ENCODE measurements at places on chromosomes 11 and 22. TPM values are rescaled to one million over a fixed set of nuclear protein-coding genes. Genes with fewer than 3 reads are reported as not detected.
A peak's percentile ranks its signal among the peaks of the same experiment; 100 is the strongest.

Gene RTN4R
- 9.8 TPM for total RNA-seq

DNA sequence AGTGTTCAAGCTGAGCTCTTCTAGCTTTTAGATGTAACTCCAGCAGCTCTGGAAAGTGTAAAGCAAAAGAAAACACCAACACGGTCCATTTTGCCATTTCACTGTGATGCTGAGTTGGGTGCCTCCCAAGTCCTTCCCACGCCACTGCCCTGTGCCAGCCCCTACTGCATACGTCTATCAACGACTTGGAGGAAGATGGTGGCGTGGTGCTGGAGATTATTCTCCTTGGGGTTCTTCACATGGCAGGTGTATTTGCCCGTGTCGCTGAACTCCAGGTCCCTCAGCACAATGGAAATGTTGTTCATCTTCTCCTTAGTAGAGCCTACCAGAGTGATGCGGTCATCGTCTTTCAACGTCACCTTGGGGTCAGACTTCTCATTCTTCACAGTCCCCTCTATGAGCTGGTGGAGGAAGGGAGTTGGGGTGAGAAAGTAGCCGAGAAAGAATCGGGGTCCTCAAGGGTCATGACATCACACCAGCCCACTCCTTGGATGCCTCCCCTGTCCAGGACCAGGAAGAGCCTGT is 8.9 kb downstream of the SCN4B start:
- peak; percentile 36 for DNase-seq

DNA sequence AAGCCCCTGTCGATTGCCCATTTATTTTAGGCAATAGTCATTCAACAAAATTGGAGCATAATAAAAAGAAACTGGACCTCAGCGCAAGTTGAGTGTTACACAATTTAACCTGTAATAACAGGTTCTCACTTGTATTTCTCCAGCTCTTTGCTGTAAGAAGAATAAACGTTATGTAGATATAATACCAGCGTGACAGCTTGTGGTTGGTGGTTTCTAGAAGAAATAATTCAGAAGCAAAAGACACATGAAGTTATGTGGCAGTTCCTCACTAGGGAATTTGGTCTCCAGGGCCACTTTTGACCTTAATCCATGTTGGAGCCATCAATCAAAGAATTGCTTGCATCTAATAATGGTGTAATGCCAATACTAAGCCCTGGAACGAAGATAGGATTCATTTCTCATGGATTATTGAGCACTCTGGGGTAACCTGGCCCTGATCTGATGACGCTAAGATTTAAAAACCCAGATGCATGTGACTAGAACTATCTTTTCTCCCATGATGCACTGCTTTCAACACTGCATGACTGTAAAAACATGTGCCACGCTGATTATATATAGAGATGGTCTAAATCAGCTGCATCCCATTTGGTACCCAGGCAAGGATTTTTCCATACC is 129.7 kb upstream of the LDLRAD3 start:
- DNase-seq, result no peak

DNA sequence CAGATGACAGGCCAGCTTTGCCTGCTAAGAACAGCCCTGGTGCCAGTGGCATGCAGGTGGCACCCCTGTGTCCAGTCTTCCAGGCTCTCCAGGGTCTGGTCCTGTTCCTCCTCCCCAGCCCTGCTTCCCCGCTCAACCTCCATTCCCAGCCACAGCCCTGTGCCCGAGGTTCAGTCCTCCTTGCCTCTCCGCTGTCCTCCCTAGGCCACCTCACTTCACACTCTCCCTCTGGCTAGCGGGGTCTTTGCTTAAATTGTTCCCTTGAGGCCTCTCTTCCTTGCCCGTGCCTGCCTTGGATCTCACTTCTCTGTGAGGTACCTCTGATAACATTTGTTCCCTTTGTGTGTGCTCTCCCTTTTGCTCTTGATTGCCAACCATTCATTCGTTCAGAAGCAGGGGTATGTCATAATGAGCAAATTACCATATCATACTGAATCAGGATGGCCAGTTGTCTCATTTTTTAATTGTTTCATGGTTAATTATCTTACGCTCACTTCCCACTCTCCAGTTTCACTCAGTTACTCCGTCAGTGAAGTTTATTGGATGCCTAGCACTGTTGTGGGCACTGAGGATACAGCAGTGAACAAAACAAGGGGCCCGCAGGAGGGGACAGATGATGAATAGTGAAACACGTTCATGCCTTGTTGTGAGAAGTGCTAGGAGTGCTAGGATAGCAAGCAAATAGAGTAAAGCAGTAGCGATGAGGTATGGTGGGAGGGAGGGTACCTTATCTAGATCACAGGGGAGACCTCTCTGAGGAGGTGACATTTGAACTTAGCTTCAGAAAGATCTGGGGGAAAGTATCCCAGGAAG is 7.4 kb downstream of the BMAL1 start:
- DNase-seq, result no peak

Measured in upper lobe of right lung (tissue), 1 donor.